ENCODE measurements at places on chromosomes 13 and 19.

- no peak for DNase-seq
Observed at GRCh38 chr13:67001363-67001762, 228.8 kb downstream of the PCDH9 start.

- DNase-seq = no peak
Observed at GRCh38 chr13:37835392-37835791, 34.2 kb downstream of the TRPC4 start.

- DNase-seq = no peak
Observed at GRCh38 chr19:5925830-5926427, 11.9 kb downstream of the CAPS start.

- DNase-seq = no peak
Observed at GRCh38 chr13:40664350-40665125, 1.9 kb downstream of the FOXO1 start.

GRCh38 chr13:28475916-28476725 is 18.8 kb downstream of the FLT1 start:
- DNase-seq = no peak

GRCh38 chr19:46197314-46198070 is 32.0 kb upstream of the IGFL1 start:
- DNase-seq = no peak

- peak; percentile 2 for DNase-seq
Observed at GRCh38 chr19:39996218-39996810, 546 bp upstream of the ZNF546 start.

GRCh38 chr13:110431425-110432294 is 124.6 kb downstream of the COL4A2 start:
- DNase-seq = no peak

All from NCI-H187 treated with DMSO at 0.1 percent for 48 hours (cell line).